Endothelial cell (in vitro differentiated cells): ENCODE measurements at places on chromosomes 5 and 9.

DNA sequence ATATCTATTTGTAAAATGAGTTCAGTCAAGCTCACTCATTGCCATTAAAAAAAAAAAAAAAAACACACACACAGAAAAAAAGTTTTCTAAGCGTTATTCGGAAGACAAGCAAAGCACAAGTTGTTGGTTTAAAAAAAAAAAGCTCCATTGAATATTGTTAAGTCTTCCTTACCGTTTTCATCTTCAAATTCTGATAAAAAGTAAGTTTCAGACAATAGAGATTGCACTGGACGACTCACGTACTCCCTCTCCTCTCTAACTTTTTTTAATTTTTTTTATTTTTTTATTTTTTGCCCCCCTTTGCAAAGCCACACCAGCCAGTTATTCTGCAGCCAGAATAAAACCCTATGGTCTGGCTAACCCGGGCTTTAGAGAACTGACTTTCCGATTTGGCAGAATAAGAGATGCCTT is 544 bp downstream of the ADAMTS6 start:
- no peaks in the 10 kb centered on the region for H3K36me3 ChIP-seq
- H3K4me1 ChIP-seq, result peaks cover 13% of the 10 kb centered on the region
- no peaks in the 10 kb centered on the region for H3K27me3 ChIP-seq
- no peak for DNase-seq
- H3K4me3 ChIP-seq, result no peak overlapping the region
- peak overlapping the region; percentile 97 for H3K27ac ChIP-seq

DNA sequence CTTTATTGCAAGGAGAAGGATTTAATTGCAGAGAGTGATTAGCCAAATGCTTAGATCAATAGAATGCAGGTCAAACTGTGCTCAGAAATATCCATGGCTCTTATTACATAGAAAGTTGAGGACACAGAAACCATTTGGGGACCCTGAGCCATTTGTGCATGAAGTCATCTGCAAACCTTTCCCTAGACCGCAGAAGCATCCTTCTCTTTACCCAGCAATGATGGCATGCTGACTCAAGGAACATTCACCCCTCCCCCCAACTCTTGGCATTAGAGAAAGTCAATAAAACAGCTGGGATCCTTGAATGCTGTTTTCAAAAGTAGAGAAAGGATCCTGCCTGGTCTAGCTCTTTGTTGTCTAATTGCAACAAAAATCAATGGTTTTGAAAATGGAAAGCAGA is 73.5 kb downstream of the PPP2R2B start:
- DNase-seq, result no peak
- no peak overlapping the region for H3K27ac ChIP-seq
- H3K4me3 ChIP-seq, result no peak overlapping the region
- no peaks in the 10 kb centered on the region for H3K4me1 ChIP-seq

DNA sequence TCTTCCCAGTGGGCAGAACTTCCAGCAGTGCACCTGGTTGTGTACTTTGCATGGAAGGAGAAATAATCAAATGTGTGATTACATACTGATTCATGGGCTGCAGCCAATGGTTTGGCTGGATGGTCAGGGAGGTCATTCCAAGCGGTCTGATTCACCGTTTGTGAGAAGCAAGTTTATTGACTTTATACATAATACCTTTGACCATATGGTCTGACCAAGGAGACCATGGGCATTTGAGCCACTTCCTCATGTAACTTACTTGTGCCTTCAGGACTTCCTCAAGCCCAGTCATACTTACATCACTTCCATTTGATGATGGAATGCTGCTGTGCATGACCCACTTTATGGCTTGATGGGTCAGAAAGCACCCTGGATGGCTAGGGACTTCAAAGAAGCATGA is 41.1 kb downstream of the DAP start:
- peaks cover 2% of the 10 kb centered on the region for H3K27me3 ChIP-seq
- H3K4me1 ChIP-seq, result peaks cover 12% of the 10 kb centered on the region
- H3K36me3 ChIP-seq, result peaks cover 50% of the 10 kb centered on the region

GRCh38 chr5:124726631-124727362 is 19.6 kb downstream of the ZNF608 start:
- peaks cover 3% of the 10 kb centered on the region for H3K36me3 ChIP-seq
- H3K4me1 ChIP-seq, result peaks cover 38% of the 10 kb centered on the region
- DNase-seq, result no peak
- no peak overlapping the region for H3K4me3 ChIP-seq
- no peak overlapping the region for H3K27ac ChIP-seq

DNA sequence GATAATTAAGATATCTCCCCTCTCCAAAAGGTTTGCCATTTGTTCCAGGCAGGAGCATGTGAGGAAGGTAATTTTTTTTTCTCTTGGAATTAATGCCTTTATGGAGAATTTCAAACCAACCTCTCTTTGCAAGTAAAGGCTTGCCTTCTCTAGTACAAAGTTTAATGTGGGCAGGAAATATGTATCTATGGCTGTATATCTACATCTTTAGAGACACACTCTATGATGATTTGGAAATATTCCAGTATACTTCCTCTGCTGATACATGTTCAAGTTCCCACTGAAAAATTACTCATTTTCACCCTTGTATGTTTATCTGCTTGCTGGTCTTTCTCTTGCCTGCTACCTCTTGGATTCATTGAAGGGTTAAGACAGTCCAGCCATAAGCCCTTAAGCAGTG is 83.5 kb upstream of the SEMA6A start:
- DNase-seq, result no peak
- H3K27me3 ChIP-seq, result no peaks in the 10 kb centered on the region
- no peak overlapping the region for H3K27ac ChIP-seq

- H3K4me3 ChIP-seq, result no peak overlapping the region
- no peak overlapping the region for H3K27ac ChIP-seq
- no peak for DNase-seq
- H3K27me3 ChIP-seq, result peaks cover 56% of the 10 kb centered on the region
Measured at GRCh38 chr9:123999661-124000060, 11.9 kb upstream of the LHX2 start.

DNA sequence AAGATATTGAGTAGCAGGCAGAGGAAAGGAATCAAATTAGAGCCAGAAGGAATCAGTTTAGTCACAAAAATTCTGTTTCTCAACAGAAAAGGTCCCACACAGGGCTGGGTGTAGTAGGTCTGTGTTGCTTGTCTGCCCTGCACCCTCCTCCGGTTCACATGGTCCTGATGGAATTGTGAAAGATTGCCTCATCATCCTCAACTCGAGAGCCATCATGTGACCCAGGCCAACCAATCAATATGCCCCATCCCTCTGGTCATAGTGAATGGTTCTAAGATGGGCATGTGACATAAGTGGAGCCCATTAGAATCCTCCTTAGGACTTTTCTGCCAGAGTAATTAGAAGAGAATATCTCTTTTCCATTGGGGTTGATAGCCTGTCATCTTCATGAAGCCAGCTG is 56.7 kb upstream of the RAD23B start:
- no peak overlapping the region for H3K27ac ChIP-seq
- H3K36me3 ChIP-seq, result no peaks in the 10 kb centered on the region
- H3K4me1 ChIP-seq, result peaks cover 10% of the 10 kb centered on the region

- peaks cover 5% of the 10 kb centered on the region for H3K27me3 ChIP-seq
- DNase-seq, result no peak
- H3K4me3 ChIP-seq, result no peak overlapping the region
- H3K36me3 ChIP-seq, result no peaks in the 10 kb centered on the region
Measured at GRCh38 chr5:158383486-158383885, 524.5 kb upstream of the CLINT1 start.

- H3K36me3 ChIP-seq, result no peaks in the 10 kb centered on the region
- H3K4me1 ChIP-seq, result no peaks in the 10 kb centered on the region
- DNase-seq, result no peak
- H3K27ac ChIP-seq, result no peak overlapping the region
- H3K4me3 ChIP-seq, result no peak overlapping the region
- no peaks in the 10 kb centered on the region for H3K27me3 ChIP-seq
Measured at GRCh38 chr9:115743709-115744605, 409.6 kb upstream of the PAPPA start.

DNA sequence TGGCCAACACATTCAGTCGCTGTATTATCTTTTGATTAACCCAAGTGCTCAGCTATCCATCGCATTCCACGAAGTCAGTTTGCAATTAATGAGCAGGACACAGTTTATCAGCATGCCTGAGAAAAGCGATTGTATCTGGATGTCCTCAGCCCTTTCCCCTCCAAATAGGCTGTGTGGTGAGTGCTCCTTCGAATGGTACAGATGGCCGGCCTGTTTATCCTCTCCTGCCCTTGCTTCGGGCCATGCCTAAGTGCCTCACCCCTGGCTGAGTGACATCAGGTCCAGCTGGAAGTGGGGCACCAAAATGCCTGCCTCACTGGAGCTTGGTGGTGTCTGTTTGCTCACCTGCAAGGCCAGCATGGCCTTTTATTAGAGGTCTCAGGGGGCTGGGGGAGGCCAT is 317.3 kb downstream of the GADD45G start:
- no peak for DNase-seq
- H3K4me3 ChIP-seq, result no peak overlapping the region
- H3K27me3 ChIP-seq, result peaks cover 11% of the 10 kb centered on the region

DNA sequence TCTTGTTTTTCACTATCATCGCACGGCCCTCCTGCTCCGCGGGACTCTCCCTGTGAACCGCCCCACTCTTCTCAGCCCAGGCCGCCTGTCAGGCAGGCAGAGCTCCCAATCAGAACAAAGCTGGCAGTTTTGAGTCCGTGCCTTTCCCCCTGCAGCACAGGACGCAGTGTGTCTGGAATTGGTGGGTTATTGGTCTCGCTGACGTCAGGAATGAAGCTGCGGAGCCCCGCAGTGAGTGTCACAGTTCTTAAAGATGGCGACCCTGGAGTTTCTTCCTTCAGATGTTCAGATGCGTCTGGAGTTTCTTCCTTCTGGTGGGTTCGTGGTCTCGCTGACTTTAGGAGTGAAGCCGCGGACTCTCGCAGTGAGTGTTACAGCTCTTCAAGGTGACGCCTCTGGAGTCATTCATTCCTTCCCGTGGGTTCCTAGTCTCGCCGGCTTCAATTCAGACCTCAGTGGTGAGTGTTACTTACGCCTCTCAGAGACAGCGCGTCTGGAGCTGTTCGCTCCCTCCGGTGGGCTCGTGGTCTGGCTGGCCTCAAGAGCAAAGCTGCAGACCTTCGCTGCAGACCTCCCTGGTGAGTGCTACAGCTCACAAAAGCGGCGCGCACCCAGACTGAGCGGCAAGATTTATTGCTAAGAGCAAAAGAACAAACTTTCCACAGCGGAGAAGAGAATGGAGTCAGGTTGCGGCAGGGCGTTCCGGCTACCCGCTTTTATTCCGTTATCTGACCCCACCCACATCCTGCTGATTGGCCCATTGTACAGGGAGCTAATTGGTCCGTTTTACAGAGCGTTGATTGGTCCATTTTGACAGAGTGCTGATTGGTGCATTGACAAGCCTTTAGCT is 7.4 kb downstream of the ZDHHC11B start:
- H3K27ac ChIP-seq, result no peak overlapping the region
- no peaks in the 10 kb centered on the region for H3K27me3 ChIP-seq
- no peaks in the 10 kb centered on the region for H3K4me1 ChIP-seq

DNA sequence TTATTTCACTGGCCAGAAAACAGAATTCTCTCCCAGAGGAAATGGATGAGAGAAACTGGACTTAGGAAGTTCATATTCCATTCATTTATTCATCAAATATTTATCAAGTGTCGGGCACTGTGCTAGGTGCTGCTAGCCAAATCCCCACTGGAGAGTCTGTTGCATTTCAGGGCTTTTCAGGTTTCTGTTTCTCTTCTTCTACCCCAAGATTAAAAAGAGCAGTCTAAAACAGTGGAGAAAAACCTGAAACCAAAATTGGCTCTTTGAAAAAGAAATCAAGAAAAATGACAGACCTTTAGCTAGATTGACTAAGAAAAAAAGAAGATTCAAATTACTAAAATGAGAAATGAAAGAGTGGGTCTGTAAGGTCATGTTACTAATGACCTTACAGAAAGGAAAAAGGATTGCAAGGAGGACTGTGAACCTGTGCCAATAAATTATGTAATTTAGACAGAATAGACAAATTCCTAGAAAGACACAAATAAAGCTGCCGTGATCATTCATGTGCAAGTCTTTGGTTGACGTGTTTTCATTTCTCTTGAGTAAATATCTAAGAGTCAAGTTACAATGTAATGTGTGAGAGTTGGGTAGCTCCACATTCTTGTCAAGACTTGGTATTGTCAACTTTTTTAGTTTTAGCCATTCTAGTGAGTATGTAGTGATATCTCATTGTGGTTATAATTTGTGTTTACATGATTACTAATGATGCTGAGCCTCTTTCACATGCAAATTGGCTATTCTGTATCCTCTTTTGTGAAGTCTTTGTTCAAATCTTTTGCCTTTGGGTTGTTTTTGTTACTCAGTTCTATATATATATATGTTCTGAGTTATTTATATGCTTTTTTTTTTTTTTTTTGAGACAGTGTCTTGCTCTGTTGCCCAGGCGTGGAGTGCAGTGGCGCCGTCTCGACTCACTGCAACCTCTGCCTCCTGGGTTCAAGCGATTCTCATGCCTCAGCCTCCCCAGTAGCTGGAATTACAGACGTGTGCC is 23.7 kb downstream of the SNX30 start:
- peaks cover 6% of the 10 kb centered on the region for H3K36me3 ChIP-seq
- peaks cover 6% of the 10 kb centered on the region for H3K27me3 ChIP-seq
- H3K27ac ChIP-seq, result no peak overlapping the region
- H3K4me3 ChIP-seq, result no peak overlapping the region

- H3K4me1 ChIP-seq, result no peaks in the 10 kb centered on the region
- no peak overlapping the region for H3K27ac ChIP-seq
- no peak overlapping the region for H3K4me3 ChIP-seq
- H3K36me3 ChIP-seq, result no peaks in the 10 kb centered on the region
- no peak for DNase-seq
Measured at GRCh38 chr9:117374076-117374725, 40.7 kb downstream of the ASTN2 start.

DNA sequence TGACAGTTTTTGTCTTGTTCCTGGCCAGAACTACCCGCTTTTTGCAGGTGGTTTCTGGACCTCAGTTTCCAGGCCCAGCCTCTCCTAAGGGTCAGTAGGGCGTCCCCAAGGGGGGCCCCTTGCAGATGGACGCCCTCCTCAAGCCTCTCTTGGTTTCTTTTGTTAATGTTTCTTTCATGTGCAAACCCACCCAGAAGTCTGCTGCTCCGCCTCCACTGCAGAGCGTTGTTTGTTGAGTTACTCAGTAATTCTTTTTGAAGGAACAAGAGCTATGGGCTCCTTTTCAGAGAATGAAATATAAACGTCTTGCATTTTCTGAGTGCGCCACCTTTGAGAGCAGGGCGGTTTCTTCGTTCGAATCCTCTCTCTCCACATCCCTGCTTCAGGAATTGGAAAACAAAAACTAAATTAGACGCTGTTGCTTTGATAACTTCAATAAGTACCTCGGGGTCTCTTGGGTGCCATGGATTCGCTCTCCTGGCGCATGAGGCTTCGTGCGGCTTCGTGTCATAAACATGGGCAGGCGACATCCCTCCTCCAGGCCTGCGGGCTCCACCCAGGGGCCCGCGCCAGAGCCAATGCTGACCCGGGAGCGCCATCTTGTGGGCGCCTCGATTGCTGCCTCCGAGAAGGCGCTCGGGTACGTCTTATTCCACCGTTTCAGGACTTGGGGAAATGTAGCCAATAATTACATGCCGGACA is 38.3 kb upstream of the CKMT2 start:
- no peak overlapping the region for H3K27ac ChIP-seq
- no peaks in the 10 kb centered on the region for H3K36me3 ChIP-seq
- H3K4me1 ChIP-seq, result peaks cover 8% of the 10 kb centered on the region
- no peaks in the 10 kb centered on the region for H3K27me3 ChIP-seq
- no peak overlapping the region for H3K4me3 ChIP-seq
